ENCODE measurements at places on chromosomes 16 and 17.

GRCh38 chr16:48210747-48211146 lies 33.4 kb upstream of the LONP2 start:
- no peak for DNase-seq

DNA sequence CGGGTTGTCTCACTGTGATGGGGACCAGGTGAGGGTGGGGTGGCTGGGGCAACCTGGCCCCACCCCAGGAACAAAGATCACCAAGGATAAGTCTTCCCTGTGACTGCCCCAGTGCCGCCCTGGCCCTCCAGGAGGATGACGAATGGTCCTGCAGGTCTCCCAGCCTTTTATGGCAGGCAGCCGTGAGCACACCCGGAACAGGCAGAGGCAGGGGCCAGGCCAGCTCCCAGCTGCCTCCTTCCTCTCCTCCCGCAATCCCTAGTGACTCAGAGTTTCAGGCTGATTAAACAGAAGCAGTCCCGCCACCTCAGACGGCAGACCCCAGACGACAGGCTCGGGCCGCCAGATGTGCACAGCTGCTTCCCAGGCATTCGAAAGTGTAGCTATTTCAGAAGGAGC lies 13.3 kb downstream of the JUP start:
- no peak for DNase-seq

GRCh38 chr16:56708525-56709442 lies 21.1 kb upstream of the NUP93 start:
- DNase-seq: no peak

- no peak for DNase-seq
Observed at GRCh38 chr16:54545854-54546511, 259.4 kb upstream of the IRX3 start.

DNA sequence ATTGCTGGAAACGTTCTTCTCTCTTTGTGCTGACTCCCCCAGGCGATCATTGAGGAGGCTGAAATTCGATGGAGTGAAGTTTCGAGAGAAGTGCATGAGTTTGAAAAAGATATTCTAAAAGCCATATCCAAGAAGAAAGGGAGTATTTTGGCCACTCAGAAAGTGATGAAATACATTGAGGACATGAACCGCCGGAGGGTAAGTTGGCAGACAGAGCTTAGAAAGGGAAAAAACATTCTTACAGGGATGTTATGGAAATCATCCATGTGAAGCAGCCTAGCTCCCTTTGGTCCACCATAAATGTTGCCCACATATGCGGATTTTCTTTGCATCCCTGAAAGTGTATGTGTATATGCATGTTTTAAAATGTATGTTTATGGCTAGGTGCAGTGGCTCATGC lies 36.5 kb downstream of the PRSS54 start:
- DNase-seq: no peak

GRCh38 chr17:60147553-60148223 lies 2.1 kb upstream of the CA4 start:
- no peak for DNase-seq
